Mesenteric fat pad (tissue), 1 donor: ENCODE measurements at places on chromosomes 12 and 14.

- no peak for DNase-seq
Measured at GRCh38 chr12:5808981-5809380, 136.1 kb downstream of the ANO2 start.

GRCh38 chr14:34749408-34749807 is 35.0 kb upstream of the CFL2 start:
- DNase-seq: no peak

DNA sequence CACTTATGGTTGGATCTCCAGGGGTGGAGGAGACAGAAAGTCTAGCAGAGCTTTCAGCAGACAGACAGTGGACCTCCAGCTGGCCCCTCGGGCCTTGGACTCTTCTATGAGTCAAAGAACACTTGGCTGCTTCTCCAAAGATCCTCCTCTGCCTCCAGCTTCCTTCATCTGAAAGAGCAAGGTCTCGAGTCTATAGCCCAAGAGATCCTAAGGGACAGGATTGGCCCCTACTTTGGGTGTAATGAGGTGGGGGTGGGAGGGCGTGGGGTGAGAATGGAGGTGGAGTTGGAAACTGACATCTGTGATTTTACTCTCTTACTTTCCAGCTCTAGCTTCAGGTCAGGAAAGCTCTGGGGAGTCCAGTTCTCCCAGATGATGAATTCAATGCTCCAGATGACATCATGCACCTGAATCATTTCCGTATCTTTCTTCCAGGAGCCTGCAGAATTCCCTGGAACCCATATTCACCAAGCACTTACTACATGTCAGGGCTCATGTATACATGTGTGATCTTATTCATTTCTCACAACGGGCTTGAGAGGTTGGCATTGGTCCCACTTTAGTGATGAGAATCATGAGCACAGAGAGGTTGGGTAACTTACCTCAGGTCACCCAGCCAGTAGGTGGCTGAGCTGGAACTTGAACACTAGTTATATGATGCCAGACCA is 10.2 kb upstream of the PGF start:
- no peak for DNase-seq

GRCh38 chr14:91205459-91205858 is 39.0 kb downstream of the GPR68 start:
- DNase-seq: no peak

DNA sequence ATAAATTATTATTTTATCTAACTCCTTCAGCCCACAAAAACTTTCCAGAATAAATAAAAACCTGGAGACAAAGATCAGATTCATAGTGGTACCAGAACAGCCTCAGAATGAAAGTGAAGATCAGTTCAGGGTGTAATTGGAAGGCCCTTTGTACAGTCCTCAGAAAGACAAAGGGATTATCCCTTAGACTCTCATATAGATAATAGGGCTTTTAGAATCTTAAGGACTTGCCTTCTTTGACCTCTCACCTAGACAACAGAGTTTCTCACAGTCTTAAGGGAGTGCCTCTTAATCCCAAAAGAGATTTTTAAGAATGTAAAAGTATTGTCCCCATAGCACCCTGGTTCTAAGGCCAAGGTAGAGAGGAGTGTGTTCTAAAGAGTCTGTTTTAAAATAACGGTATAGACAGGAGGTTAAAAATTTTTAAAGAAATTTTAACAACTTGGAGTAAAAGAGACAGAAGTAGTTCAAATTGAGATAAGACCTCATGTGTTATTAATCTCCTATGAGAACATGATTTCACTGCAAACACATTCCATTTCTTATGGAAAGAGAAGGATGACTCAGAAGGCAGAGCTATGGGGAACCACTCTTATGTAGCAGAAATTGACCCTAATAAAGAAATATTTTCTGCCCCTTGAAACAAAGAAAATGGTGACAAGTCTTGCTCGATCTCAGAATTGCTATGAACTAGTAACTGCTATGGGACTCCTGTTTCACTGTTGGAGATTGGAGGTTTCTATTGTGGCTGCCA is 24.2 kb upstream of the NOVA1 start:
- DNase-seq: no peak

DNA sequence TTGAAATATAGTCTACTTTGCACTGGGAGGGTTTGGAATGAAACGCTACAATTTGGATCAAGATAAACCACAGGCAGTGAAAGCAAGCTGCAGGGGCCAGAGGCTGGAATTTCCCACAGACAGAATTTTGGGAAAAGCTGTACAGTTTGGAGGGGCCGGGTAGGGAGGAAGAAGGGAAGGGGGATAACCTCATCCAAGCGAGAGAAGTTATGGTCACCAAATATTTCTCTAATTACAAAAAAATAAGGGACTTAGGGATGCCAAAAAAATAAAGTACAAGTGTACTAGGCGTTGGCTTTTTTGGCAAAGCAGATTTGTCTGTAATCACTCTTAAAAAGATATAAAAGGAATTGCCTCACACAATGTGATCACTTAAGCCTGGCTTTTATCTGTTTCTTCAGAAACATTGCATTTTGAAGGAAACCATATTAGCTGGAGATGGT is 31.2 kb upstream of the ADGRD1 start:
- DNase-seq: no peak

DNA sequence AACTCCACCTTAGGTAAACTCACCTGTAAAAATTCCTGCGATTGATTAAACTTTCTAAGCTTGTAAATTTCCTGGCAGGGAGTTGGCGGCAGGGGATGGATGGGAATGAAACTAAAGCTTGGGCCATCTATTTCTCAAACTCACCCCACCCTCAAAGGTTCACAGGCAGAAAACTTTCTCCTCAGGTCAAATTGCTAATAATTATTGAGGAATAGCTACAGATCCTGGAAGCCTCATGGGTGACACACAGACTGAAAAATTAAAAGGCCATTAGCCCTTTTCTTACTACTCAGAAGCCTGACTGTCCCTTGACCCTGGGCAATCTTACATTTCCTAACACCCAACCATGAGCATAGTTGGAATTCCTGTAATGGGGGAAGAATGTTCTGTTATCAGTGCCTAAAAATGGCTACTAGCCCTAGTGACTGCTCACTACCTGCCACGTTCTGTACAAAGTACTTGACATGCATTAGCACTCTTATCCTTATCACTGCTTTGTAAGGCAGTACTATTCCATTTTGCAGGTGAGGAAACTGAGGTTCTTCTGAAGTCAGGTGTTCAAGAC is 12.4 kb upstream of the SYNDIG1L start:
- no peak for DNase-seq

- DNase-seq: no peak
Measured at GRCh38 chr12:28024231-28024995, 51.9 kb upstream of the PTHLH start.

- DNase-seq: no peak
Measured at GRCh38 chr12:69238589-69239351, 599 bp upstream of the CPSF6 start.

DNA sequence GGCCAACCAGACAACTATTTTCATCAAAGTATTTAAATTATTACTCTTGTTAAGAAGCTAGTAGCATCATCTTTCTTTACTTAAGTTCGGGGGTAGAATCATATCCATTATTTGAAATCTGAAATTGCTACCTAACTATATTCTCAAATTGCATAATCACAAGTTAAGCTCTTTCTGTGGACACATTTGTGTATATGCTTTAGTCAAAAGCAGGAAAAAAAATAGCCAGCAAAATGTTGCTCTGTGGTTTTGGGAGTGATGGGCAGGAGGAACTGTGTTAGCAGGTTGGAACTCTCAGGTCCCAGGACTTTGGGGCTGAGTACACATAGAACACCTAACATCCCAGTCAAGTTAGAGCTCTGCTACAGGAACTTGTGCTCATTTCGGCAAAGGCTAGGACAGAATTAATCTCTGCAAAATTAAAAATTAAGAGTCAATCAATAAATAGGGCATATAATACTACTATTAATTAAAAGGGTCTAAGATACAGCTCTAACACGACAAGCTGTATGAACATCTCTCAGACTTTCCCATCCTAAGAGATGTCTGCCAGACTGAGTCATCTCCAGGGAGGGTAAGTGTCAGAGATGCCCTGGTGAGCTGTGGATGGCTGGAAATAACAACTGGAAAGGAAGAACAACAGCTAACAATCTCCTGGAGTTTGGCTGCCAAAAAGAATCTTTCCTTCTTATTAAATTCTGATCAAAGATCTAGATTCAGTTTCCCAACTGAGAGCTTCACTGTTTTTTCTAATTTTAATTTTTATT is 203.5 kb upstream of the GZMB start:
- no peak for DNase-seq

DNA sequence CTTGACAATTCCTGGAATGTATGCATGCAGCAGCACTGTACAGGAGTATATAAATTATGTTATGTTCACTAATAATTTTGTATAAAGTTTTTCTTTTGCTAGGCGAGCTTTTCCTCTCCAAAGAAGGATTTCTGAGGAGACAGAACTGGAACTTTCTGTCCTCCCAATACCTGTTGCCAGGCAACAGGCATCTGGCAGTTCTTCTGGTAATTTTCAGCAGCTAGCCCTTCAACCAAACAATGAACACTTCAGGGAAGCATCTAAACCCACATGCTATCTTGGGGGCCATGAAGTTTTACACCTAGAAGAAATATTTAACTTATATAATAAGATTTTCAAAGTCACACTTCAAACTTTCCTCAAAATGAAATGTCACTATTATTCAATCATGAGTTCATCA is 162.9 kb upstream of the SYT10 start:
- no peak for DNase-seq

DNA sequence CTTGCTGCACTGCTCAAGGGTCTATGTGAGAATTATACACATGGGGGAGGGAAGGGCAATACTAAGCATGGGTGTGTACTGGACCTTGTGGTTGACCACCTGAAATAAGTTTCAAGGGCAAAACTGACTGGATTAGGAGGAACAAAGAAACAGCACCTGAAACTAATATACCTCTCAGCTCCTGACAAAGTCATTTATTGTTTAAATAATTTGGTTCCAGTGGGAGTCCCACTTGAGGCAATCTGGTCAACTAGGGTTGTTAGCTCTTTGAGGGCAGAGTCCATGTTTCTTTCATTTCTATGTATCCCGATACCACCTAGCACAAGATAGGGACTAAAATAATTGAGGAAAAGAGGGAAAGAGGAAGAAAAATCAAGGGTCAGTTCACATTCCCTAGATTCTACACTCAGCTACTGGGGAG is 45.5 kb downstream of the STXBP6 start:
- no peak for DNase-seq

GRCh38 chr12:94874518-94875302 is 128.8 kb downstream of the NDUFA12 start:
- DNase-seq: no peak

- no peak for DNase-seq
Measured at GRCh38 chr14:92887157-92887556, 35.8 kb upstream of the CHGA start.

DNA sequence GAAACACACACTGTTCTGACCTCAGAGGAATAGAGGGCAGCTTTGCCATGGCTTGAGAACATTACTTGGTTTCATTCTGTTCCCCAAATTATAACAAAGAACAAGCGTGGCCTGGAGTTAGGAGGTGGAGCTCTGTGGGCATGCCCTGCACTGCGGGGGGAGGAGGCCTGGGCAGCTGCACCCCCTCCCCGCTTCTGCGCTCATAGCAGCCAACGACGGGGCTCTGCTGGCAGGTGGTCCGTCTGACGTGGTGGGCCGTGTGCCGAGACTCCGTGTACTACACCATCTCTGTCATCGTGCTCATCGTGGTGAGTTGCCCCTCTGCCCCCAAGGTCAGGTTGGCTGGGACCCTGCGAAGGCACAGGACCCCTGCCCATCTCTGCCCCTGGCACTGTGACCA is 70.4 kb upstream of the RIN3 start:
- DNase-seq: no peak

DNA sequence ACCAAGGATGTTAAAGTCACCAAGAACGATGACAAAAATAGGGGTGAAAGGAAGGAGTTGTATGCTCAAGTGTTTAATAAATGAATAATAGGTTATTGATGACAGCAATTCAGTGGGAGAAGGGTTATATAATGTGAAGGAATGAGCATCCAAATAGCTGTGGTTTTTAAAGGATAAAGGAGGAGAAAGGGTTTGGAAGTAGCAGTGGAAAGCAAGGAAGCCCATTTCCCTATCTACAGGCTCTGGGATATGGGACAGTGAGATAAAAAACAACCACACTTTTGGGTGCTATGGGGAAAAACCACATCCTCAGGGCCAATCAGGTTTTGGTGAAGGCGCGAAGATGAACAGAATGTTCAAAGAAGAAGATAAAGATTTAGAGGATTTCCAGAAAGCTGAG is 258.6 kb downstream of the ZFP36L1 start:
- DNase-seq: no peak
